EH (cell line): ENCODE measurements at places on chromosomes 12 and 14.

DNA sequence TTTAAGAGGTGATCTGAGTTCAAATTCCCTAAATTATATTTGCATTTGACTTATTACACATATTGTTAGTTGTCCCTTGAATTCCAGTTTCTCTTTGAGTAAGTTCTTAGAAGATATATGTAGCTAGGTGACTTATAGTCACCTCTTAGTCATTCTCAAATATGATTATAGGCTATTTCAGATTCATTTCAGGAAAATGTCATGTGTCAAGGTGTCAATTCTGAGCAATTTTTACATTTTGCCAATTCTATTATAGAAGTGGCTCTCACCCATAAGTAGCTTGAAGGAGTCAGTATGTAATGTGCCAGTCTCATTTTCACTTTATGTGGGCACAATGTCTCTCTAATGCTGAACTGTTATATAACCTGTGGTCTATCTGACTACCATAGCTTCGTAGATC, 623.4 kb downstream of the DIO2 start:
- DNase-seq = no peak

GRCh38 chr12:49388682-49389386, 21.6 kb downstream of the SPATS2 start:
- DNase-seq = no peak

DNA sequence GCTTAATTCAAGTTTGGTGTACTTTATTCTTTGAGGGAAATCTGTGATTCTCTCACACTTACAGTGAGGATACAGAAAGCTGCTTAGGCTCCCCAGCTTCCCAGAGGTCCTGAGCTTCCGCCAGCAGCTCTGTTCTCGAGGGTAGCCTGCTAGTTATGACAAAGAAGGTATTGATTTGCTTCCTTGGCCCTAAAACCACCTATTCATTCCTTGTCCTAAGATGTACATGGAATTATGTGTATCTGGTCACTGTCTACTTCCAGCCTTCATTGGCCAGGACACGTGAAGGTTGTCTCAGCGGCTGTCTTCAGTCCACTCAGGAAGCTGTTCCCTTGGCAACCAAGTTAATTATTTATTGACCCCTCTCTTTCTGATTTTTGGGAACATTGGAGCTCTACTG, 55.7 kb downstream of the GALNT8 start:
- no peak for DNase-seq

GRCh38 chr12:110134691-110135411, 10.7 kb downstream of the IFT81 start:
- peak; percentile 75 for DNase-seq

DNA sequence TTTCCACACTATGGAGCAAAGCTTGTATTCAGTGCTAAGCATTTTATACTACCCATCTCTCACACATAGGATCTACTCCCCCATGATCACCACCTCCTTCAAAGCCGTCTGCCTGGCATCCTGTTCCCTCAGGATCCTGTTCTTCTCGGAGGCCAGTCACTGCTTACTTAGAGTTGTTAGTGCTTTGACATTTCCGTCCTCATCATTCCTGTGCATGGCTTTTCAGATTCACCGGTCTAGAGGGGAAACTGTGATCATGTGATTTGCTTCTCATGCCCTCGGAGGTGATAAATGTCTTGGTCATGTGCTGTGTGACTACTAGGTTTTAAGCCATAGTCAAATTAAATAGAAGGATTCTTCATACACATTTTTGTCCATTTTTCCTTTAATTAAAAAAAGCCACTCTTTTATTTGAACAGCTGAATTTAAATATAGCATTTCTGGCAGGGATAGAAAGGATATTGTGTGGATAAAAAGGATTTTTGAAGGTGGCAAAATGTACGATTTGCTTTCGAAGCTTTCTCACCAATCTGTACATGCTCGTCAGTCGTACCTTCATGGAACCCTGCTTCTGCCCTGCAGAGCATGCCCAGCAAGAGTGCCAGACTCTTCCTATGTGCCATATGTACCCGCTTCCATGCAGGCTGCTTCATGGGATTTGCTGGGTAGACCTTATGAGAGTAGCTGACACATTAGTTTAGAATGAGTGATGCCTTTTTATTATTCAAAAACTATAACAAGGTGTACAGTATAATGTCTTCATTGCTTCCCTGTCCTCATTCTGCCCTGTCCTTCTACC, 53.3 kb downstream of the BMAL2 start:
- DNase-seq = no peak

DNA sequence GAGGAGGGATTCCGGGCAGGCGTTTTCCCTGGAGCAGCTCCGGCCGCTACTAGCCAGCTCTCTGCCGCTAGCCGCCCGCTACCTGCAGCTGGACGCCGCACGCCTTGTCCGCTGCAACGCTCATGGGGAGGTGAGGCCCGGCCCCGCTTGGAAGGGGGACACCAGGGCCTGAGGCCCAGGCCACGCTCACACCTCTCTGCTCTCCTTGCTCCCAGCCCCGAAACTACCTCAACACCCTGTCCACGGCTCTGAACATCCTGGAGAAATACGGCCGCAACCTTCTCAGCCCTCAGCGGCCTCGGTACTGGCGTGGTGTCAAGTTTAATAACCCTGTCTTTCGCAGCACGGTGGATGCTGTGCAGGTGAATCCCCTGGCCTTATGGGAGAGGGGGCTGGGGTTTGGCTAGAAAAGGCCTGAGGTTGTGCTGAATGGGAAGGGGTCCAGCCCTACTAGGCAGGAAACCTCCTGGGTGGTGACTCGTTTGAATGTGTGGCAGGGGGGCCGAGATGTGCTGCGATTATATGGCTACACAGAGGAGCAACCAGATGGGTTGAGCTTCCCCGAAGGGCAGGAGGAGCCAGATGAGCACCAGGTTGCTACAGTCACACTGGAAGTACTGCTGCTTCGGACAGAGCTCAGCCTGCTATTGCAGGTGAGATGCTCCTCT, 597 bp downstream of the RNF31 start:
- no peak for DNase-seq

DNA sequence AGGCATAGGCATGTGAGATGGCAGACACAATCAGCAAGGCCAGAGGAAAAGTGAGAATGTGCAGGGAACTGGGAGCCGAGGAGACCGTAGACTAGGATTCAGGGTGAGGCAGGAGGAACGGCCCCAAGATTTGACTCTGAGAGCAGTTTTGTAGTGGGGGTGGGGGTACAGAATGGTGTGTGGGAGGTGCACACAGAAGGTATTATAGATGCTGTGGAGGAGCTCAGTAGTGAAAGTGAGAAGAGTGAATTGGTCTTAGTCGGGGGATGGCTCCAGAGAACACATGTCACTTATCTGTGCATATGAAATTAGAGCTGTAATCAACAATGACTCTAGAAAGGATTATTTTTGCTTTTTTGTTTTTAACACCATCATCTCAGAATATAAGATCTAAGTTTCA, 11.9 kb downstream of the ZNF664 start:
- no peak for DNase-seq

DNA sequence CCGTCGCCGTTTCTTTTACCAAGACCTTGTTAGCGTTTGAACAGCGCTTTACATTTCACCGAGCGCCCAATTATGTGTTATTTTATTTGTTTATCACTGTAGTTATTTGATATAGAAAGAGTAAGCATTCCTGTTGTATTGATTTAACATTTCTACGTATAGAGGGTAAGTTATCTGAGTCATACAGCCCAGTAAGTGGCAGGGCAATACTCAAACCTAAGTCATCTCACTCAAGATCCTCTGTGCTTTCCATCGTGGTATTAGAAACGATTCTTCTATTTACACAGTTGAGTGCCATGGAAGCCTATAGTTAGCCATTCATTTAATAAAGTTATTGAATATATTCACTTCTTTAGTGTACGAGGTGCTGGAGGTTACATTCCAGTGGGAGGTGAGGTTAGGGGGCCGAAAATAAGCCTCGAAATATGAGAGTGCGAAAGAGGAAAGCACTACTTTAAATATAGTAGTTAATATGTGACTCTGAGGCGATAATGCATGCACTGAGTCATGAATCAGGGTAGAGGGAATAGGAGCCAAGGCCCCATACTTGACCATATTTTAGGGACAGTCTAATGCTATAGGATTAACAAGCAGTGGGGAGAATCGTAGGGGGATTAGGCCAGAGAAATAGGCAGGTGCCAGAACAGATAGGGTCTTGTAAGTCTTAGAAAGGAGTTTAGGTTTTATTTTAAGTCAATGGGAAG, 629 bp downstream of the RAD51AP1 start:
- no peak for DNase-seq

GRCh38 chr14:56782711-56783110, 27.6 kb downstream of the OTX2 start:
- peak; percentile 1 for DNase-seq

GRCh38 chr12:68454892-68455291, 122.7 kb upstream of the MDM1 start:
- DNase-seq = no peak

GRCh38 chr12:3723916-3724805, 28.7 kb downstream of the CRACR2A start:
- no peak for DNase-seq

DNA sequence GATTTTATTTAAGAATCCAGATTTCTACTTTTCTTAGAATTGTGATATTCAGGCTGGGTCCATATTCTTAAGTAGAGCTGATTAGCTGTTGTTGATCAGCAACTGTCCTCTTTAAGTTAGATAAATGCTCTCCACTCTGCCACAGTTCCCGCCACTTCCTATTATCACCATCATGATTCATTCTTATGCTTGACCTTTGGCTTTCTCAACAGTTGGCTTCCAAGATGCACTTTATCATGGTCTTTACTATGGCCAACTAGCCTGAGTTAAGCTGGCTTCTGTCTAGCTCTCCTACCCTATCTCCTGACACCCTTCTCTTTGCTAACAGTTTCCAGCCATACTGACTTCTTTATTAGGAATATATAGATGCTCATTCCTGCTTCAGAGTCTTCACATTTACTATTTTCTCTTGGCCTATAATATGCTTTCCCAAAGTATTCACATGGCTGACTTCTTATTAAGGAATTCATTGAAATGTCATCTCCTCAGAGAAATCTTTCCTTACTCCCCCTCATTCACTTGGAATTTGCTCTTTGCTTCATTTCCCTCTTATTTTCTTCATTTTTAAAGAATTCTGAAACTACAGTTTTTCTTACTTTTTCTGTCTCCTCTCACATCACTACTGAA, 149.0 kb upstream of the IGF1 start:
- DNase-seq = peak; percentile 79

- DNase-seq = peak; percentile 73
Measured at GRCh38 chr12:69879007-69879960, 54.3 kb downstream of the MYRFL start.

GRCh38 chr12:28219827-28220226, 29.6 kb downstream of the CCDC91 start:
- DNase-seq = no peak

DNA sequence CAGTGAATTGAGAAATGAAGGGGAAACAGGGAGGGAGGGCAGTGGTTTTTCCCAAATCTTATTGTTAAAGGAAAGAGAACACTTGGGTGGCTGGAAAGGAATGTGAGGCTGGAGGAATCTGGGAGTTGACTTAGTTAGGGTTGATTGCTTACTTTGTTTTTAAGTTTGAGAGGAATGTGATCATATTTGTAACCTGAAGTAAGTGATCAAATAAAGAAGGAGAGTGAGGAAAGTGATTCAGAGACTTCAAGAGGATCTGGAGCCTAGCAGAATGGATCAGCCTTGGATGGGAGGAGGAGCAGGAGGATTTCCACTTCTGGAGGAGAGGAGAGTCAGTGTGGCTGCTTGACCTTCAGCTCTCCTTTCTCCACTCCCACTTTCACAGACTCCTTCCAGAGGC, 6.0 kb upstream of the LRP6 start:
- peak; percentile 55 for DNase-seq

GRCh38 chr14:22974530-22975313, 7.6 kb downstream of the AJUBA start:
- peak; percentile 75 for DNase-seq

- no peak for DNase-seq
Measured at GRCh38 chr14:104437703-104438102, 141.9 kb upstream of the C14orf180 start.

- peak; percentile 84 for DNase-seq
Measured at GRCh38 chr12:45615268-45615667, 114.2 kb upstream of the ARID2 start.

DNA sequence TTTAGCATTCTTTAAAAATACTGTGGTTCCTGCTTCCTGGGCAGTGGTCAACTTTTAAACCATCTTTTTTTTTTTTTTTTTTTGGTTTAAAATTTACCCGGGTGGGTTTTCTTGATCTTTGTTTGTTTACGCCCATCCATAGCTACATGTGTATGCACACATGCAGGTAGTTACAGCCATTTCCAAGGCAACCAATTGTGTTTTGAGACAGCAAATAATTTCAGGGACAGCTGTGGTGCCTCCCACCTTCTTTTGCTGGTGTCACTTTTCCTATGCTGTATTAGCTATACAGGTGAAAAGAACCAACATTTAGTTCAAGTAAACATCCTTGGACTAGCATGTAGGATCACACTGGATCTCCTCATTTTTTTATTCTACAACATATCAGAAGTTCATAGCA, 52.0 kb upstream of the PSMA6 start:
- no peak for DNase-seq

DNA sequence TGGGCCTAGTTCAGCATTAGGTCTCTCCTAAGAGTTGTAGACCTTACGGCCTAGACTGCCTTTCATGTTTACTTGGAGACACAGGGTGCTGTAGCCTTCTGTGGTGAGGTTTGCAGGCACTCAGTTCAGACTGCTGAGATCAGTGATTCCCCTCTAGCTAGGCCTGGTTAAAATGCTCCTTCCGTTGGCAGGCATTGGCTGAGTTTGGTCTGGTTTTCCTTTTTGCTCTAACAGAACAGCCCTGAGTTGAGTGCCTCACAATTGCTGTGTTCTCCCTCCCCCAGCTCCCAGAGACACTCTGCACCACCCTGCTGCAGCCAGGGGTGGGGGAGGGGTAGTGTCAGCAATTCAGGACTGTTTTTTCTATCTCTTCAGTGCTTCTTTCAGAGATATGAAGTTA, 178.9 kb upstream of the DYRK2 start:
- no peak for DNase-seq

DNA sequence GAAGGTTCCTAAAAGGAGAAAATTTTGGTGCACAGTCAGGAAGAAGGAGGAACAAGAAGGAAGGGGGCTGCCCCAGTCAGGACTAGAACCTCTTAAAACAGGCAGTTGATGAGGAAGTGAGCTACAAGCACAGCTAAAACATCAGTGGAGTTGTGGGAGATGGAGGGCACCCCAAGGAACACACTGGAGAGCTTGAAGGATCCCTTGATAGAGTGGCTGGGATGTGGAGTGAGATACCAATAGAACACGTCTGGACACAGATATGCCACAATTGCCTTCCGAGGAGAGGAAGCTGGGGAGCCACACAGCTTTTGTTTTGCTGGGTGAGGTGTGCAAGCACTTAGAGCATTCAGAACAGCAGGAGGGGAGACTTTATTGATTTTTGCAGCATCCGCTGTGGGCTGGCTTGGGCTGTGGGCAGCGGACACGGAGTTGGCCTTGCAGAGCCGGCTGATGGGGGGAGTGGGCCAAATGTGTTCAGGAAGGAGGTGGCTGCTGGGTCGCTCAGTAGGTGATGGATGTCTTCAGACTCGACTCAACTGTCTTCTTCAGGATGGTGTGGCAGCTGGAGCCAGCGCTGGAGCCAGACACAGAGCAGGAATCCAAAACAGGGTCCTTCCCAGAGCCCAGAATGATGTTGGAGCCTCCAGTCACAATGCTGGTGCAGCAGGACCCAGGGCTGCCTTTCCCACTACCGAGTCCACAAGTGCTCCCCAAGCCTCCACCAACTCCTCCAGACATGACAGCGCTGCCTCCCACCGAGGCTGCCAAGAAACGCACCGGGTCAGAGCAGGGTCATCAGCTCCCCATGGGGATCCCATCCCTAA, 4.7 kb upstream of the KRT79 start:
- DNase-seq = no peak
